ENCODE measurements at places on chromosomes 16 and 17. TPM values are rescaled to one million over a fixed set of nuclear protein-coding genes. Genes with fewer than 3 reads are reported as not detected.

The GLIS2 gene
- 9.0 TPM for total RNA-seq

DNA sequence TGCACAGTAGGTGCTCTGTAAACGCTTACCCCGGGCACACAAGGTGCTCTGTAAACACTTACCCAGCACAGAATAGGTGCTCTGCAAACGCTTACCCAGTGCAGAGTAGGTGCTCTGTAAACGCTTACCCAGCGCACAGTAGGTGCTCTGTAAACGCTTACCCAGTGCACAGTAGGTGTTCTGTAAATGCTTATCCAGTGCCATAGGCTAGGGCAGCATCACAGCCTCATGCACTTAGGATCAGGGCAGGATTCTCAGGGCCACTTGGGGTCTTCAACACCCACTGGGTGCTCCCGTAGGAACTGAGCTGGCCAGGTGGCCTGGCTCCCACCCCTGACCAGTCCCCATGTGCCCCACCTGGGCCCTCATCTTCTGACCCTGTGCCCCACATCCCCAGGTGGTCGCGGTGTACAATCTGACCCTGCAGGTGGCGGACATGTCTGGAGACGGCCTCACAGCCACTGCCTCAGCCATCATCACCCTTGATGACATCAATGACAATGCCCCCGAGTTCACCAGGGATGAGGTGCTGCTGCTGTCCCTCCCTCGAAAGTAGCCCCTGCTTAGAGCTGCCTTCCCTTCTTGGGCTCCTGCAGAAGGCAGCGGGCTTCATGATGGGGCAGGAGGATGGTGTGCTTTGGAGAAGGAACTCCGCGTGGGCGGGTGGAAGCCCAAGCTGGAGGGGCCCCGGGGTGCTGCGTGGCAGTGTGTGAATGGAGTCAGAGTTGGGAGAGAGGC is 13.1 kb downstream of the SLC22A31 start:
- no peak overlapping the region for H3K4me3 ChIP-seq
- DNase-seq = peak; percentile 27
- H3K4me1 ChIP-seq = peaks cover 53% of the 10 kb centered on the region
- H3K27ac ChIP-seq = peak overlapping the region; percentile 30
- no peaks in the 10 kb centered on the region for H3K36me3 ChIP-seq

The TANGO6 gene
- total RNA-seq = 15.7 TPM

The NPIPB9 gene
- total RNA-seq = 1.4 TPM

DNA sequence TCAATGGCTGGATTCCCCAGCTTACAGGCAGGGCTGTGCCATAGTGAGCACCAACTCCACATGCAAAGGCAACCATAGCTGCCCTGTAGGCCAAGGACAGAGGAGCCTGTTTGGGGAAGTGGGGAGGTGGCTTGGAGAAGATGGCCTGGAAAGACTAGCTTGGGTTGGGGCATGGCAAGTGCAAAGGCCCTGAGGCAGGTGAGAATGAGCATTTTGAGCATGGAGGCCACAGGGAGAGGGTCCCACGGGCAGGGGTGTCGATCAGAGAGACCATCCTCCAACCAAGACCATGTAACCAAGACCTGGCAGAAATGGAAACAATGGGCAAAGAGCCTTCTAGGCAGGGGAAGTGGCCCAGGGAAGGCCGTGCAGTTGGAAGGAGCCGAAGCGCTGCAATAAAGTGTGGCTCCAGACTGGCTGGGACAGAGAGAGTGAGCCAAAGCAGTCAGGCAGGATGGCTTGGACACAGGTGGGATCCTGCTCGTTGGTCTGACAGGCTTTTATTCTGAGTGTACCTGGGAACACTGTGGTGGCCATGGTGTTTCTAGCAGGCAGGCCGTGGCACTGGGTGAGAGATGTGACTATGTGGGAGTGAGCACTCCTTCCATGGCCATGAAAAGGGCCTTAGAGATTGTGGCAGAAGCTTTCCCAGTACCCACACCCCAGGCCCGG is 24.8 kb upstream of the MPRIP start:
- H3K27me3 ChIP-seq = no peaks in the 10 kb centered on the region
- H3K4me3 ChIP-seq = no peak overlapping the region
- H3K4me1 ChIP-seq = peaks cover 5% of the 10 kb centered on the region

DNA sequence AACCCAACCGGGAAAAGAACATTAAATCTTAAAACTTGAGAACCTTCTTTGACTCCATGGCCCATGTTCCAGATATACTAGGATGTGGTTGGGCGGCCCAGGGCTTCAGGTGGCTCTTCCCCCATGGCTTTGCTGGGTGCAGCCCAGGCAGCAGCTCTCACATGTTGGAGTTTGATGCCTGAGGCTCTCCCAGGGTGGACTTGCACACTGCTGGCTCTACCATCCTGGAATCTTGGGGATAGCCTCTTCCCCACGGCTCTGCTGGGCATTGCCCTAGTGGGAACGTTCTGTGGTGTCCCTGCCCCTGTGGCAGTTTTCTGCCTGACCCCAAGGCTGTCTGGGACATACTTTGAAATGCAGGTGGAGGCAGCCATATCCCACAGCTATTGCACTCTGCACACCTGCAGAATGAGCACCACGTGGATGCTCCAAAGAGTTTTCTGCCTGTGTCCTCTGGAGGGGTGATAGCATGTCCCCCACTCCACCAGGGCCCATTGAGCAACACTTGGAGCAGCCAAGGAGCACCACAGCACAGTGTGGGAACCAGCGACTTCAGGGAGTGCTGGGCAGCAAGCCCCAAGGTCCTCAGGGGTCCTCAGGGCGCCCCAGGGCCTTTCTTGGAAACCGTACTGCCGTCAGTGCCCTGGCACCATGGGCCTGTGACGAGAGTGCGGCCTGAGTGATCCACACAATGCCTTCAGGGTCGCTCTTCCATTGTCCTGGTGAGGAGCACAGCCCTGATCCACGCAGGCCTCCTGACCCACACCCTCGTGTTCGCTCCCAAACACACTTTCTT is 70.8 kb downstream of the GOSR1 start:
- H3K36me3 ChIP-seq = no peaks in the 10 kb centered on the region
- no peak overlapping the region for H3K4me3 ChIP-seq
- no peak for DNase-seq
- no peak overlapping the region for H3K27ac ChIP-seq
- peaks cover 24% of the 10 kb centered on the region for H3K27me3 ChIP-seq

- no peaks in the 10 kb centered on the region for H3K4me1 ChIP-seq
- no peak overlapping the region for H3K27ac ChIP-seq
- no peak for DNase-seq
- H3K27me3 ChIP-seq = peaks cover 14% of the 10 kb centered on the region
- no peaks in the 10 kb centered on the region for H3K36me3 ChIP-seq
- H3K4me3 ChIP-seq = no peak overlapping the region
Measured at GRCh38 chr17:7993972-7994589, 8.3 kb upstream of the GUCY2D start.

DNA sequence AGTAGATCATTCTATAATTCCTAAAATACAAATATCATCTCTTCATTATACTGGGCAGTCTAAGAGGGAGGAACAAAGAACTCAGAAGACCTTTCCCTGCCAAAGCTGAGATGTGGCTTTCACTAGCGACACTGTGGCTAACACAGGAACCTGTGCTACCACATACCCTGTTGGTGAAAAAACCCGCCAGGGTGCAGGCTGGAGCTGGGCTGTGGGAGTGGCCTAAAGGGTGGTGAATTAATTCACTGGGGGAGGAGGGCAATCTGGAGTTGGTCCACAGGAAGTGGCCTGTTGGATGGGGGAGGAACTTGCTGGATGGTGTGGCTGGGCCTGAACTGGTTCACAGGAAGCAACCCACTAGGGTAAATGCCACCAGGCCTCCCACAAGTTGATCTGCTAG is 7.4 kb downstream of the ZNF594 start:
- H3K27me3 ChIP-seq = no peaks in the 10 kb centered on the region
- no peak overlapping the region for H3K4me3 ChIP-seq
- no peak overlapping the region for H3K27ac ChIP-seq
- no peaks in the 10 kb centered on the region for H3K4me1 ChIP-seq
- no peaks in the 10 kb centered on the region for H3K36me3 ChIP-seq
